ENCODE measurements at places on chromosomes 5 and 9. TPM values are rescaled to one million over a fixed set of nuclear protein-coding genes. Genes with fewer than 3 reads are reported as not detected.
A peak's percentile ranks its signal among the peaks of the same experiment; 100 is the strongest.

DNA sequence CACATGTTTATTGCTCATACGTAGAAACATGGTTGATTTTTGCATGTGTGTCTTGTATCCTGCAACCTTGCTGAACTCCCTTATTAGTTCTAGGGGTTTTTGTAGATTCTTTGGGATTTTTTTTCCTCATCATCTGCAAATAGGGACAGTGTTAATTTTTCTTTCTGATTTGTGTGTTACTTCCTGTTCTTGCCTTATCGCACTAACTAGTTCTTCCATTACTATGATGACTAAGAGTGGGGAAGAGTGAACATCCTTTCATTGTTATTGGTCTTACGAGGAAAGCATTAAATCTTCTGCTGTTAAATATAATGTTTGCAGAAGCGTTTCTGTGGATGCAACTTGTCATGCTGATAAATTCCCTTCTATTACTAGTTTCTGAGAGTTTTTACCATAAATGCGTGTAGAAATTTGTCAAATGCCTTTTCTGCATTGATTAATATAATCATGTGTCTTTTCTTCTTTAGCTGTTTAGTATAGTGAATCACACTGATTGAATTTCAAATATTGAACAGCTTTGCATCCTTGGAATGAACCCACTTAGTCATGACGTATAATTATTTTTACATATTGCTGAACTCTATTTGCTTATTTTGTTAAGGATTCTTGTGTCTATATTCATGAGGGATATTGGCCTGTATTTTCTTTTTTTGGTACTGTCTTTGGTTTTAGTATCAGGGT is 32.1 kb upstream of the RNF130 start:
- no peak for DNase-seq
- H3K4me3 ChIP-seq: no peak overlapping the region
- peaks cover 21% of the 10 kb centered on the region for H3K36me3 ChIP-seq
- H3K4me1 ChIP-seq: no peaks in the 10 kb centered on the region
- H3K27me3 ChIP-seq: peaks cover 23% of the 10 kb centered on the region

DNA sequence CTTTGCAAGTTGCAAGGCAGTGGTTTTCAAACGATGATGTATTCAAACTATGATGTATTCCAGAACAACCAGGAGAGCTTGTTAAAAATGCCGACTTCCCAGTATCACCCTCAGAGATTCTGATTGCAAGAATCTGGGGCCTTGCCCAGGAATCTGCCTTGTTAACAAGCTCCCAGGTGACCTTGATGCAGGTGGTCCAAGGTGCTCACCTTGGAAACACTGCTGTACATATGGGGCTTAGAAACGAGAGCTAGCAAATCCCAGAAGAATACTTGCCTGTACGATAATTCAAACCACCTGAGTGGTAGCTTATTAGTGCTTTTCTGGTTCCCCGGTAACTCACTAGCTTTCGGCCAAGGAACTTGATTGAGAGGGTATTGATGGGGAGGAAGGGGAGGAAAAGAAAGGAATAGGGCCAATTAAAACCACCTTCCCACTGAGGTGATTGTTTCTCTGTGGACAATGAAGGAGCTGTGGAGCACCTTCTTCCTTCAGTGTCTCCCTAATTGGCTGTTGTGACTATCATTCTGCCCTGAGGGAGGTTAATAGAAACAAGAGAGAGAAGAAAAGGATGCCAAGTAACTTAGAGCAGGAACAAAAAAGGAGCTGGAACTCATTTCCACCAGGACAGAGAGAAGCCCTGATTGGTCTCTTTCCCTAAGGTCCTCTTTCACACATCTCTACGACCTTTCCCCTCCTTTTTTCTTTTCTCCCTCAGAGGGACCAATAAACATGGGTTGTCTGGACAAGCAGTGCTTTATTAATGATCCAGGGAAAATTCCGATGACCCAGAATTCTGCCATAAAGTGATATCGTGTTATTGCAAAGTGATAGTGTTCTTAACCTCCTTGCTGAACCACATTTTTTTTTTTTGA is 218.8 kb downstream of the TMEM167A start:
- H3K27me3 ChIP-seq: no peaks in the 10 kb centered on the region
- DNase-seq: no peak
- H3K36me3 ChIP-seq: no peaks in the 10 kb centered on the region
- H3K4me3 ChIP-seq: no peak overlapping the region

DNA sequence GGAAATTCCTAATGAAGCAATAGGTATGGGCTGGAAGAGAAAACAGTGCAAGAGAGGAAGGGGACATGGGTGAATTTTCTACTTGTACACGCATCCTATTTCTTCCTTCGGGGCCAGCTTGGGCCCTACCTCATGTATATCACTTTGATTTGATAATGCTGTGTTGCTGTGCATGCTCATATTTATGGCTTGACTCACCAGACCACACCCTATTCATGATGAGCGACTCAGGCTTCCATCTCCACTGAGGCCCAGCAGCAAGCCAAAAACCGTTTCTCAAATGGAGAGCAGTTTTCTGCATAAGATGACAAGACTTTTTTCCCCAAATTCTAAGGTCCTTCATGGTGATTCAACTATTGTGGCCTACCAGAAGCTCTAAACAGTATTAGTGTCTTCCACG is 2039.1 kb upstream of the CDH9 start:
- no peaks in the 10 kb centered on the region for H3K27me3 ChIP-seq
- no peak overlapping the region for H3K27ac ChIP-seq
- H3K4me3 ChIP-seq: no peak overlapping the region

DNA sequence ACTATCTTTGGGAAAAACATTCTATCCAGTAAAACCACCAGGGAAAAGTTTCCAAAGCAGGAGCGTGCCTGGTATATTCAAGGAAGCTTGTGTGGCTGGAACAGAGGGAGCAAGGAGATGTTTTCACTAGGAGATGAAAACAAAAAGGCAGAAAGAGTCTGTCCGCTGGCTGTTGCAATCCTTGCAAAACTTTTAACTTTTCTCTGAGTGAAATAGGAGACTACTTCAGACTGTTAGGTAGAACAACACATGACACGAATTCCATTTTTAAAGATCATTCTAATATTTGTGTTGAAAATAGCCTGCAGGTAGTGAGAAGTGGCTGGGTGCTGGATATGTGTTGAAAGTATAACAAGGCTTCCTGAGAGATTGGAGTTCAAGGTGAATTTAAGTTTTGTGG is 69.5 kb downstream of the PRR16 start:
- DNase-seq: no peak
- H3K36me3 ChIP-seq: no peaks in the 10 kb centered on the region
- H3K27ac ChIP-seq: no peak overlapping the region
- H3K27me3 ChIP-seq: no peaks in the 10 kb centered on the region
- no peaks in the 10 kb centered on the region for H3K4me1 ChIP-seq
- H3K4me3 ChIP-seq: no peak overlapping the region

The CDH12 gene
- total RNA-seq: not detected

DNA sequence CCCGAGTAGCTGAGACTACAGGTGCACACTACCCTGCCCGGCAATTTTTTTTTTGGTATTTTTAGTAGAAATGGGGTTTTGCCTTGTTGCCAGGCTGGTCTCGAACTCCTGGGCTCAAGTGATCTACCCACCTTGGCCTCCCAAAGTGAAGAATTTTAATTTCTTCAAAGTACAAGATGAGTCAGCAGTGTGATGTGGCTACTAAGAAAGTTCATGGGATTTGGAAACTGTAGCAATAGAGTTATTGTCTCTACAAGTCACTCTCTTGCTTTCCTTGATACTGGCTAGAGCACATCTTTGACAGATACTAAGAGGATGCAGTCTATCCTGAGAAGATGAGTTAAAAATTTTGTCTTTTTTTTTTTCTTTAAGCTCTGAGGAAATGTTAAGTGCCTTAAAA is 1.6 kb downstream of the CREB3 start:
- H3K4me1 ChIP-seq: peaks cover 22% of the 10 kb centered on the region
- H3K36me3 ChIP-seq: peaks cover 24% of the 10 kb centered on the region
- H3K27me3 ChIP-seq: no peaks in the 10 kb centered on the region
- H3K27ac ChIP-seq: peak overlapping the region; percentile 28
- no peak for DNase-seq
